Nucleus accumbens (tissue), 56 donors: ENCODE measurements at places on chromosomes 16 and 17.
A peak's percentile ranks its signal among the peaks of the same experiment; 100 is the strongest.

- no peak for DNase-seq
Measured at GRCh38 chr17:15307710-15308111, 33.7 kb downstream of the TEKT3 start.

- DNase-seq: no peak
Measured at GRCh38 chr17:4580291-4580690, 4.0 kb upstream of the SMTNL2 start.

DNA sequence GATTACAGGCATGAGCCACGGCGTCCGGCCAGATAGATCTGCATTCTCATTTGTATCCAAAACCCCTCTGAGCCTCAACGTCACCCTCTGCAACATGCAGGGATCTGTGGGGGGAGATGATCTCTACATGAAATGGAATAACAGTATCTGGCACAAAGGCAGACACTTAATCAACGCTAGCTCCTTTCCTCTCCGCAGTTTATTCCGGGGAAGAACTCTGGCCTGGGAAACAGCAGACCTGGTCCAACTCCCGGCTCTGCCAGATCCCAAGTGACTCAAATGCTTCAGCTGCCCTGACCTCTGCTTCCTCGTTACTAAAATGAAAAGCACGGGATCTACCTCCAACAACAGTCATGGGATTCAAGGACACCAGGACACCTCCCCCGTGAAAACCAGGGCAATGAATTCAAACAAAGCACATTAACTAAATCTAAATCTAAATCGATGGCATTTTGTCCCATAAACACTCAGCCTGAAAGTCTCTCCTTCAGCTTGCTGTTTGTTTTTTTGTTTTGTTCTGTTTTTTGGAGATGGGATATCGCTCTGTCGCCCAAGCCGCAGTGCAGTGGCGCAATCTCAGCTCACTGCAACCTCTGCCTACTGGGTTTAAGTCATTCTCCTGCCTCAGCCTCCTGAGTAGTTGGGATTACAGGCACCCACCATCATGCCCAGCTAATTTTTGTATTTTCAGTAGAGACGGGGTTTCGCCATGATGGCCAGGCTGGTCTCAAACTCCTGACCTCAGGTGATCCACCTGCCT lies 78.2 kb downstream of the NXN start:
- DNase-seq: no peak

- peak; percentile 16 for DNase-seq
Measured at GRCh38 chr17:17913695-17914332, 58.4 kb downstream of the TOM1L2 start.

DNA sequence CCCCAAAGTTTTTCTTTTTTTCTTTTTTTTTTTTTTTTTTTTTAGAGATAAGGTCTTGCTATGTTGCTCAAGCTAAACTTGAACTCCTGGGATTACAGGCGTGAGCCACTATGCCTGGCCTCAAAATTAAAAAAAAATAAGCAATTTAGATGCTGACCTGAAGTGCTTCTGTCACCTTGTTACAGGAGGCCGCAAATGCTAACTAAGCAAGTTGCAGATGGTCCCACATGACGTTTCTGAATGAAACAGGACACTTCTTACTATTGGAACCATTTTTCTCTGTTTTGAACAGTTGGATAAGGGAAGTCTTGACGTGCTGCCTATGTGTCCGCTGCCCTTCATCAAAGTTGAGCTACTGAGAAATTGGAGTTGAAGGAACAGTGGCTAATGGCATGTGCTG lies 8.8 kb downstream of the ANKRD40CL start:
- DNase-seq: no peak

- no peak for DNase-seq
Measured at GRCh38 chr16:3797473-3797872, 80.1 kb upstream of the TRAP1 start.

DNA sequence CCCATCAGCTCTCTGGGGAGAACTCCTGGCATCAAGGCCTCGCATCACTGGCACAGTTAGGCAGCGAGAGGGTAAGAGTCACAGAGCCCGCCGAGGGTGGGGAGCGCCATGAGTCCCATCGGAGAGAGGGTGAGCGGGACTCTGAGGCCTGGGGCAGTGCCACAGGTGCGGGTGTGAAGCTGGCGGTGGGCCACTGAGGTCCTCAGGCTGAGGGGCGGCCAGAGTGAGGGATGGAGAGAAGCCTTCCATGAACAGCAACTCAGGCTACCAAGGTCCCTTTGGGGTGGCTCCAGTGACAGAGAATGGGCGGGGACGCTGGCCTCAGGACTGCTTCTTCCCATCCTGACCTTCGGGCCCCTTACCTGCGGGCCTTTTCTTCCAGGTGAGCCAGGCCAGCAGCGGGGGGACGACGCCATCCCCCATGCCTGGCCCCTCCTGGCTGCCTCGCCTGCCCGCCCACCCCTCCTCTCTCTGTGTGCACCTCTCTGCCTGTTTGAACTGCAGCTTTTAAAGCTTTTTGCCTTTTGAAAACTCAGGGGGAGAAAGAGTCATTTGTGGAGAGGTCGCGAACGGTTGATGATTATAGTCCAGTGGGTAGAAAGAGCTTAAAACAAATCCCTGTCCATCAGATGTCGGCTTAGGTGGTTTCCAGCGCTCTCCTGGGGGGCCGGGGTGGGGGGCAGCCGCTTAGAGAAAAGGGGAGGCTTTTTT lies 149.3 kb upstream of the GSE1 start:
- no peak for DNase-seq

DNA sequence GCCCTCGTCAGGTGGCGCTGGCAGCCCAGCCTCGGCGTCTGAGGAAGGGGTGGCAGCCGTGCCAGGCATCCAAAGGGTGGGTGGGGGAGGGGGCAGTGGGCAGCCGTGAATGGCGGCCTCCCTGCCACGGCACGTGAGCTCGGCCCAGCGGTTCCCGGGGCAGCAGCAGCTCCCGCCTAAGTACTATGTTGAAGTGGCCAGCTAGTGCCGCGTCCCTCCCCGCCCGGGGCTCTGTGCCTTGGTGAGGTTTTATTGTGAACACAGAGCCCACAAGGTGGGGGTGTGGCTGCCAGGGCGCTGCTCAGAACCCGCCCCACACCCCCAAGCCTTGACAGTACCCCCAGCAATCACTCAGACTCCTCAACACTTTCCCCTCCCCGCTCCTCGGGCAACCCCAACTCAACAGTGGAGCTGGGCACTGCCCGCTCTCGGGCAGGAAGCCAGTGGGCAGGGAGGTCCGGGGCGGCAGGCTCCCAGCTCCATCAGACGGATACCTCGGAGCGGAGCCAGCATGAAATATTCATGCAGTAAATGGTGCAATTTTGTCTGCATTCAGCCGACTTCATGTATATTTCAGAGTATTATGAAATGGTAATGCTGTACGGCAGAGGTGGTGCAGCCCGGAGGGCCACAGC lies 80.4 kb downstream of the ENGASE start:
- DNase-seq: no peak

GRCh38 chr17:56392321-56392720 lies 201.2 kb upstream of the NOG start:
- DNase-seq: no peak

- DNase-seq: no peak
Measured at GRCh38 chr16:67277294-67277998, 1.9 kb upstream of the PLEKHG4 start.

GRCh38 chr16:65066651-65067050 lies 55.2 kb downstream of the CDH11 start:
- no peak for DNase-seq

GRCh38 chr17:50035421-50035879 lies 20.5 kb upstream of the ITGA3 start:
- no peak for DNase-seq

DNA sequence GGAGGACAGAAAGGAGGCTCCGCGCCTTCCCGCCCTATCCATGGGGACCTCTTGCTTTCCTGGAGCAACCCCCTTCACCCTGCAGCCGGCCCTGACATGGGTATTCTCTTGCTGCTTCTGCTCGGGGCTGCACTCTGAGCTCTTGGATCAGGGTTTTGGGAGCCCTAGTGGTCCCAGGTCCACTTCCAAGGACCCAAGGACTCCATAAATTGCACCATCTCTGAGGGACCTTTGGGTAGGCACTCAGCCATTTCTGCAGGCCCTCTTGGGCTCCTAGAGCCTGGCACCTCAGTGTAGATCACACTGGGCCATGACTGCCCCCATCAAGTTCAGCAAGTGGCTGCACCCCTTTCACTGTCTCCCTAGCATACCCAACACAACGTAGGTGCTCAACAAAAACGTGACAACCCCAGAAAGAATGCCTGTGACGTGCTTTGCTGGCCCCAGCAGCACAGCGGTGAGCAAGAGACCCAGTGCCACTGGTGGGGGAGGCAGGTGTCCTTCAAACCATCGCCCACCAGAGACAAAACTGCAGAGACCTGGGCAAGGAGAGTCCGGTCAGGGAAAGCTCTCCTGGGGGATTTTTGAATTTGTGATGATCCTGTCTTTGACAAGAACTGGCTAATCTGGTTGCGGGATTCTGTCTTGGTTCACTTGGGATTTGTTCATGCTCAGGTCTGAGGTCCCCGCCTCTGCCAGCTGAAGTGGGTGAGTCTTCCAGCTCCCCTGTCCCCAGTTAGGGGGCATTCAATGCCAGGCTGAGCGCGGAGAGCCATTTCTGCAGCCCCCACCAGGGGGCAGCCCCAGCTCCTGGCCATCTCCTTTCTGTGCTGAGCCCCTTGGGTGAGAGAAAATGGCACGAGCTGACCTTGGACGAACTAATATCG lies 2.5 kb upstream of the RAB11FIP4 start:
- no peak for DNase-seq

DNA sequence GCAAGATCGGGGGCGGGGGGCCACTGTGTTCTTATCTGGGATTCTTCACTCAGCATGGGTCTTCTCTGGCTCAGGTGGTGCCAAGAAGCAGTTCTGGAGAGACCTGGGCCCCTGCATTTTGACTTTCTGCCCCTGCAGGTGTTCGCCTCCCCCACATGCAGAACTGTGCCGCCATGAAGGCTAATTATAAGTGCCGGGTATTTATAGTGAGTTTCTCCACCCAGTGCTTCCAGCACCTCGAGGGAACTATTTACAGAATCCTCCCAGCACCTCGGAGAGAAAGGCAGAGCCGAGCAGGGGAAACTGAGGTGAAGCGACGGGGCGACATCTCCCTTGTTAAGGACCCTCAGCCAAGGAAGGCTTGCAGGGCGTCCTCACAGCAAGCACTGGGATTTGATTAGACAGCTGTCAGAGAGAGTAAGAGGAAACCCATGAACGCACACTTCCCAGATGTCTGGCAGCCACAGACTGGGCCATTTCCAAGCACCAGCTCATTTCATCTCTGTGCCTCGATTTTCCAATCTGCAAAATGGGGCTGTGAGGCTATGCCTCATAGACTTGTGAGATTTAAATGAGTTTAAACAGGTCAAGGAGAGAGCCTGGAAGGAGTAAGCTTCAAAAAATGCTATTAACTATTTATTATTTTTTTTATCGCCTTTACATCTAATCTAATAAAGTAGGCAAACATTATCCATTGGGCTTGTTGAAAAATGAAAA lies 36.4 kb upstream of the GRIN2A start:
- DNase-seq: no peak

- peak; percentile 90 for DNase-seq
Measured at GRCh38 chr16:24010440-24011089, 174.8 kb downstream of the PRKCB start.

DNA sequence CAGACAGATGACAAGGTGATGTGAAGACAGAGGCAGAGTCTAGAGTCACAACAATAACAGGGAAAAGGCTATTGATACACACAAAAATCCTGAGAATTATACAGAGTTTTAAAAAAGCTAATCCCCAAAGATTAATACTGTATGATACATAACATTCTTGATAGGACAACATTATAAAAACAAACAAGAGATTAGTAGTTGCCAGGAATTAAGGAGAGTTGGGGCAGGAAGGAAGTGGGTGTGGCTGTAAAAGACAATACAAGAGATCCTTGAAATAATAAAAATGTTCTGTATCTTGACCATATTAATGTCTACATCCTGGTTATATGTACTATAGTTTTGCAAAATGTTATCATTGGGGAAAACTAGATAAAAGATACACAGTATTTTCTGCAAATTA lies 309.5 kb upstream of the PMFBP1 start:
- DNase-seq: no peak

DNA sequence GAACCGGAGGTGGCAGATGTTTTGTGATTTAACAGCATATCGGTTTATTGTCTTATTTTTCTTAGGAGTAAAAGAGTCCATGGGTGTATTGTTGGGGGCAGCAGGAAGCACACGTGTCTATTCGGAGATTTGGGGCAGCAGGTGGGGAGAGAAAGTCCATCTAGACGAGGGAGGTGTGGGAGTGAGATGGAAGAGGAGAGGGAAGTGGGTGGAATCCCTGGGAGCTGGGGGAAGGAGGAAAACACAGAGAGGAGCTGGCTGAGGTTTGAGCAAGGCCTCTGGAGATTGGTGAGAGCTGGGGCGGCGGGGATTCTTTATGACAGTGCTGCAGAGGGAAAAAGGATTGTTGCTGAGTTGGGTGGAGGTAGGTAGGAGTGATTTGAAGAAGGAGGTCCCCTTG lies 72.1 kb downstream of the PRKCB start:
- DNase-seq: no peak

GRCh38 chr16:80733407-80733806 lies 71.0 kb downstream of the CDYL2 start:
- no peak for DNase-seq

- DNase-seq: no peak
Measured at GRCh38 chr17:29574732-29575510, 6.4 kb downstream of the TP53I13 start.

DNA sequence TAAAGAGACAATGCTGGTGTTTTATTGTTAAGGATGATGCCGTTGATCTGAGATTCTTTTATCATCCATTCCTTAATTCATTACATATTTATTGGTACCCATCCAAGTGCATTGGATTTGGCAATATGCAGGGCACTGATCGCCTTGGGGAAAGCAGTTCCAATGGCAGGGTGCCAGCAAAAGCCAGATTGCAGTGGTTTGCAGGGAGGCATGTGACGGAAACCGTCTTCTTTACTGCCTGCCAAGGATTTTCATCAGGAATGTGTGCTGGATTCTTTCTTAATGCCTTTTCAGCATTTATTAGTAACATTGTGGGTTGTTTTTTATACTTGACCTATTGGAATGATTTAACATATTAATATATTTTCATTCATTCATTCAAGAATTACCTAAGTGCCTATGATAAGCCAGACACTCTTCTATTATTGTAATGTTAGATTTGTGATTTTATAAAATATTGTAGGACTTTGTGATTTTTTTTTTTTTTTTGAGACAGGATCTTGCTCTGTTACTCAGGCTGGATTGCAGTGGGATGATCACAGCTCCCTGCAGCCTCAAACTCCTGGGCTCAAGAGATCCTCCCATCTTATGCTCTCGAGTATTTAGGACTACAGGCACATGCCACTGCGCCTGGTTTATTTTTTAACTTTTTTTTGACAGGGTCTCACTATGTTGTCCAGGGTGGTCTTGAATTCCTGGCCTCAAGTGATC lies 93.4 kb upstream of the TNRC6A start:
- no peak for DNase-seq

GRCh38 chr16:69453936-69454335 lies 29.5 kb downstream of the CYB5B start:
- DNase-seq: no peak

GRCh38 chr16:75160386-75160785 lies 12.1 kb downstream of the ZFP1 start:
- no peak for DNase-seq

GRCh38 chr16:51545951-51546350 lies 394.9 kb upstream of the SALL1 start:
- DNase-seq: no peak
